Activated naive CD4-positive, alpha-beta T cell treated with anti-CD3 and anti-CD28 coated beads, Interleukin-2, amount 10 ng/mL, durations not matched to agents 7 days and 5 days (primary cell): ENCODE measurements at places on chromosomes 12 and 14.
A peak's percentile ranks its signal among the peaks of the same experiment; 100 is the strongest.

DNA sequence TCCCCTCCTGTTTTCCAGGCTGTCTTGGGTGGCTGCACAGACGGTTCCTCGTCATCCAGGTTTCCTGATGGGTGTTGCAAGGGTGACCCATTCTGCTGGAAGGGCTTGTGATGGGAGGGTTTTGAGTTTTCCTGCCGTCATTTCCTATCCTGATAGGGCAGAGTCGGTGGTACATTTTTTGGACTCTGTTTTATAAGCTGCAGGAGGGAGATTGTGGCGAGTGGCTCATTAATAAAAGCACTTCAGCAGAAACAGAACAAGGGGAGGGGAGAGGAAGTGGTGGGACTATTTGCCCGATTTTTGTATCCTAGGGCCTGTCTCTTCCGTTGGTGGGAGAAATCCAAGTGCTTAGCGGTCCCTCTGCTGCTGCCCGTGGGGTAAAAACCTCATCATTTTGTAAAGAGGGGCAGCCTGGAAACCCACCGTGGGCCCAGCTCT is 40.0 kb downstream of the TSPAN9 start:
- no peak for DNase-seq

GRCh38 chr12:103181366-103182152 is 224.1 kb downstream of the ASCL1 start:
- no peak for DNase-seq

GRCh38 chr14:85475113-85475512 is 54.8 kb upstream of the FLRT2 start:
- DNase-seq: no peak

DNA sequence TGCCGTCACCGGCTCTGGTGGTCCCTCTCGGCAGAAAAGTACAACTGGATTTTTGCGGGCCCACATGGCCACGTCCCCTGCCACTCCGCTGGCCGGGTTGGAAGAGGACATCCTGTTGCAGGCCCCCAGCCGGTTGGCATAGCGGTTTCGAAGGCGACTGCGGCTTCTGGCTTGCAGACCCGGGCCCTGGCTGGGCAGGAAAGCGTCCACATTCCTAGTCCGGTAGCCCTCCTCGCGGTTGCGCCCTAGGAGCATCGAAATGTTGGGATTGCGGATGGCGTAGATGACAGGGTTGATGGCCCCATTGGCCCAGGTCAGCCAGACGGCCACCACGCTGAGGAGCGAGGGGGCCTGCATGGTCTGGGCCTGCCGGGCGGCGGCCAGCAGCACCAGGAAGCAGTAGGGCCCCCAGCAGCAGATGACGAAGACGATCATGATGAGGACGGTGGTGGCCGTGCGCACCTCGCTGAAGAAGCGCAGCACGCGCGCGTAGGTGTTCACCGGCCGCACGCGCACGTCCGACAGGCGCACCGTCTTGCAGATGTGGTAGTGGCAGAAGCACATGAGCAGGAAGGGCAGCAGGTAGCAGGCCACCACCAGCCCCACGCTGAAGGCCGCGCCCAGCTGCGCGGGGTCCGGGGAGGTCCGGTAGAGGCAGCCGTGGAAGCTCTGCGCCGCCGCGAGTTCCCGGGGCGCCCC is 1.2 kb downstream of the GPR135 start:
- DNase-seq: peak; percentile 34

GRCh38 chr12:130121226-130122000 is 40.9 kb upstream of the FZD10 start:
- no peak for DNase-seq

GRCh38 chr12:100671396-100672074 is 98.1 kb downstream of the GAS2L3 start:
- no peak for DNase-seq

- DNase-seq: no peak
These were observed 22.3 kb downstream of the ZFC3H1 start for GRCh38 chr12:71641390-71641789.

DNA sequence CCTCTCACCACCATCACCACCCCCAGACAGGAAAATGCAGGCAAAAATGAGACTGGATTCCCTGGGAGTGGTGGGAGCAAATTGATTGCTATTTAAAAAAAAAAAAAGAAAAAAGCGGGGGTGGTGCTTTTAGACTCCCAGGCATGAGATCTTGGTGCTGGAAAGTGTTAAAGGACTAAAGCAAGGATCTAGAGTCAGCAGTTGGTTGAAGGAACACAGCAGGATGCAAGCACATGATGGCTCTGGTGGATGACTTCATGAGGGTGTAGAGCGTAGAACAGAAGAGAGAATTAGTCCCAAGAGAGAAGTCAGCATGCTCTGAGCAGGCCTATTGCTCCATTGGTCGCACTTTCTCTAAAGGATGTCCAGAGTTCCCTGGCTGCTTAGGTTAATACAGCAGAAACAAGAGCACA is 183.8 kb upstream of the HMGA2 start:
- DNase-seq: no peak

- no peak for DNase-seq
These were observed 29.7 kb downstream of the LGR5 start for GRCh38 chr12:71469258-71469750.
